ENCODE measurements at places on chromosomes 5 and 9.

DNA sequence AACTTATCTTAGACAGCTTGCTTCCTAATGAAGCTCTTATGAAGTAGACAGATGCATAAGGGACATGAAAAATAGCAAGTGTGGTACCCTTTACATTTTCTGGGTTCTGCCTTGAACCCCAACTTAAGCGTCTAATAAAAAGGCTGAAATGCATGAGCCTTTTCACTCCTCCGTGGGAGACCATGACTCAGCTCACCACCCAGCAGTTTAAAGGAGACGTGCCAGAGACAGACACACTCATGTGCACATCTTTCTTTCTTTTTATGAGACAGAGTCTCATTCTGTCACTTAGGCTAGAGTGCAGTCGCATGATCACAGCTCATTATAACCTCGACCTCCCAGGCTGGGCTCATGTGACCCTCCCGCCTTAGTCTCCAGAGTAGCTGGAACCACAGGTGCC, 22.3 kb downstream of the CTXN3 start:
- no peak for DNase-seq

DNA sequence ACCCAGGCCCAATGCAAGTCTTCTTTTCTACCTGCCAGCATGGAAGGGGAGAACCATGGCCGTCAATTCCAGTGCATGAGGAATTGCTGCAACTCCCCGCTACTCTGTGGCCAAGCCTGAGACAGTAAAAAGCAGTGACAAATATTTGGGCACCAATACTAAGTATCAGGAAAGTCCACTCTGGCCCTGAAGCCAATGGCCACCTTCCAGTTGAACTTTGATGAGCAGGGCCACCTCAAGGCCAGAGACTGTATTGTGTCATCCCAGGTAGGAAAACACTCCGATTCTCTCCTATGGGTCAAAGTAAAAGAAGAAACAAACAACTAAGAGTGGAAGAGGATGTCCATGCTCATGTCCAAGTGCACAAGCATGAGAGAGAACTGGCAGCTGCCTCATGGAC, 27.1 kb downstream of the RETREG1 start:
- DNase-seq: no peak

GRCh38 chr5:124843596-124843899, 97.1 kb upstream of the ZNF608 start:
- no peak for DNase-seq

GRCh38 chr5:117889596-117889995, 1098.8 kb downstream of the DTWD2 start:
- no peak for DNase-seq

DNA sequence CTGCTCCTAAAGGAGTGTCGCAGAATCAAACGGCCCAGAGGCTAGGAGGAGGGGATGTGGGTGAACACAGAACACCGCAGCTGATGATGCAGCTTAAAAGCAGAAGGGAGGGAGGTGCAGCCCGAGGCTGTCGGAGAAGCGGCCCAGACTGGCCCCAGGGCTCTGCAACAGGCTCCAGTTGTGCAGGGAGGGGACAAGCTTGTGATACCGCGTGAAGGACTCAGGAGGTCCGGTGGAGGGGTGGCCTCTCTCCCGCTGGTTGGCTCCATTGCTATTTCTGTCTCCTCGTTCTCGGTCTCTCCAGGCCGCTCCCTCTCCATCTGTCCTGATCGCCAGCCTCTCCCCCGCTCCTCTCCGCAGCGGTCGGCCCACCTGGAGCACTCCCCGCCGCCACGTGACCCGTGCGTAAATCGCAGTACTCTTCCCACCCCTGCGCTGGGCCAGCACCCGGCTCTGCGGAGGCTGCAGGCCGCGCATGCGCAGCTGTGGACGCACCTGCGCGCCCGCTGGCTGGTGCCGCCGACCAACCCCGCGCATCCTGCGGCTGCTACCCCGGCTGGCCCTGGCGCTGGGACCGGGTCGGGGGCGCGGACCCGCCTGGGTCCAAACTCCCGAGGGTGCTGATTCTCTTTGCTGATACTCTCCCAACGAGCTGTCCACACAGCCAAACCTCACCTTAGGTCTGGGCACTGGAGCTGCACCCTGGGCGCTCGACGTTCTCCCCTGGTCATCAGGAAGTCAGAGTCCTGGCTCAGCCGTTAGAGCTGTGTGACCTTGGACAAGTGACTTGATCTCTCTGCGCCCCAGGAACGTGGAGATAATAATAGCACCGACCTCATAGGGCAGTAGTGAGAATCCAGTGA, 3.7 kb upstream of the STXBP1 start:
- peak; percentile 39 for DNase-seq

DNA sequence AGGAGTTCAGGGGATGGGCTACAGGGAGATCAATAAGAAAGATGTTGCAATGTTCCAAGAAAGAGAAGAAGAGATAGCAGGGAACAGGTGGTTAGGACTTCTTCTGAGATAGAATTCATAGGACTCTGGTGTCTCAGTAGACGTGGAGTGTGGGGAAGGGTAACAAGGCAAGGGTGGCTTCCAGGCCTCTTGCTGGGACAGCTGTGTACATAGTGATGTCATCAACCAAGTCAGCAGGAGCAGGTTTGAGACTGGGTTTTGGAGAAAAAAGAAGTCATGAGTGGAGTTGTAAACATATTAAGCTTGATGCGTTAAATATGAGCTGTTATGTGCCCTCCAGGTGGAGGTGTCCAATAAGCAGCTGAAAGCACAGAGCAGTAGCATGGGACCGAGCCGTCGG, 211.8 kb upstream of the RASEF start:
- DNase-seq: no peak

- DNase-seq: no peak
Measured at GRCh38 chr9:76644647-76645250, 119.5 kb upstream of the PCA3 start.

- DNase-seq: no peak
Measured at GRCh38 chr9:79280691-79281090, 291.1 kb upstream of the TLE4 start.

- DNase-seq: no peak
Measured at GRCh38 chr9:96156171-96156974, 145.6 kb downstream of the HSD17B3 start.

DNA sequence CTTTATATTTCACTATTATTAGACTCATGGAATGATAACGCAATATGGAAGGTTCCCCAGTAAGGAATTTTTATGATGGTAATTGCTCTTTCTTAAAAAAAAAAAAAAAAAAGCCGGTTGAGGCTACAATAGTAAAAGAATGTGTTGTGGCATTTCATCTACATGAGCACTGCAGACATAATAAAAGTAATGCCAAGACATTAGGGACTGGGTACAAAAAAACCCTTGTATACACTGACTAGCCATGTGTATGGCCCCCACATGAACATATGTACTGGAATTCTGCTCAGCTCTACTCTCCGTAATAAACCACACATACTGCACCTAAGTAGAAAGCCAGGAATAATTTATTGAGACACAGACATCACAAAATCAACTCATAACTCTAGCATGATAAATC, 218.4 kb downstream of the ADAMTS6 start:
- peak; percentile 18 for DNase-seq

- no peak for DNase-seq
Measured at GRCh38 chr5:65817931-65818330, 95.9 kb downstream of the NLN start.

DNA sequence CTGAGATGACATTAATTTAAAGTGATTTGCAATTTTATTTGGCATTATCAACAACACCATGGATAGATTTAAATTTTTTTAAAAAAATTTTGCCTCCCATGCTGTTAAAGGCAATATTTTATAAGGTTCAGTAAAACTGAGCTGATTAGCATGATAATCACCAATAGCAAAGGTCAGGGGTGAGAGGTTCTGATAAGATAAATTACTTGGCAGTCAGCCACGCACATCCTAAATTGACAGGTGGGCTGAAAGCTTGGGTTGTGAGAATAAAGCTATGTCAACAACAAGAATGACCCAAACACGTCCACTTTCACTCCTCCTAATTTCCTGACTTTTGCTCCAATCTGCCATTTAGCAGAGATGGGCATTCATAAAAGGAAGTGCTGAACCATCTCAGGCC, 127.1 kb downstream of the LHFPL2 start:
- DNase-seq: no peak

- no peak for DNase-seq
Measured at GRCh38 chr5:36478646-36479317, 127.6 kb upstream of the SLC1A3 start.

GRCh38 chr5:97544240-97544639, 361.2 kb upstream of the RIOK2 start:
- DNase-seq: no peak

DNA sequence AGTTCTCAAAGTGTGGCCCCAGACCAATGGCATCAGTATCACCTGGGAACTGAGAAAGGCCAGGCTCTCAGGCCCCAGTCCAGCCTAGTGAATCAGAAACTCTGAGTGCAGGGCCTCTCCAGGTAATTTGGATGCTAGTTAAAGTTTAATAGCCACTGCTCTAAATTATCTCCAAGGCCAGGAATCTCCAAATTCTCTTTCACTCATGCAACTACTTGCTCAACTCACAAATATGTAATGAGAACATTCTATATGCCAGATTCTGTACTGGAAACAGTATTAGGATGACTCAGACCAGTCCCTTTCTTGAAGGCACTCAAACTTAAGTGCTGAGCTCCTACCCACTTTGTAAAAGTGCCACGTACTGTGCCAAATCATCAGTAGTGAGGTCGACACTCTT, 84.6 kb downstream of the PAPPA start:
- DNase-seq: no peak

GRCh38 chr9:116094846-116095245, 58.7 kb upstream of the PAPPA start:
- DNase-seq: no peak

- no peak for DNase-seq
Measured at GRCh38 chr5:132491368-132492364, 1.1 kb upstream of the IRF1 start.

DNA sequence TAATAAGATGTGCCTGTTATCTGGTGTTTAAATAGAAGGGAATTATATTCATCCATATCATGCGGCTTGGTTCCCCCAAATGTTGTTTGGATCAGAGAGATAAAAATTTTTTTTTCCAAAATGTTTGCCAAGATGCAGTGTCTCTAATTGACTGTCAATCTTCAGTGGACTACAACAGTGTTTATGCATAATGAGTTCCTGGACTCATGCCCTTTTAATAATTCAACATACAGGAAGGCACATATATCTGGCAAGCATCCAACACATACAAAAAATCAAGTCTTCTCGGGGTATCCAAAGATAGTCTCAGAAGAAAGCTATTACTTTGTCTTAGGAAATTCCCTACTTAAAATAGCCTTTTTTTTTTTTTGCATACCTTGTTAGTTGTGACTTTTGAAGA, 1534.7 kb downstream of the EFNA5 start:
- no peak for DNase-seq

GRCh38 chr9:75718677-75719076, 171.8 kb upstream of the PCSK5 start:
- no peak for DNase-seq

GRCh38 chr9:78620303-78620702, 323.4 kb downstream of the PSAT1 start:
- no peak for DNase-seq

- no peak for DNase-seq
Measured at GRCh38 chr9:78408388-78408787, 111.5 kb downstream of the PSAT1 start.

GRCh38 chr5:37837414-37838032, 2.3 kb downstream of the GDNF start:
- peak; percentile 83 for DNase-seq

DNA sequence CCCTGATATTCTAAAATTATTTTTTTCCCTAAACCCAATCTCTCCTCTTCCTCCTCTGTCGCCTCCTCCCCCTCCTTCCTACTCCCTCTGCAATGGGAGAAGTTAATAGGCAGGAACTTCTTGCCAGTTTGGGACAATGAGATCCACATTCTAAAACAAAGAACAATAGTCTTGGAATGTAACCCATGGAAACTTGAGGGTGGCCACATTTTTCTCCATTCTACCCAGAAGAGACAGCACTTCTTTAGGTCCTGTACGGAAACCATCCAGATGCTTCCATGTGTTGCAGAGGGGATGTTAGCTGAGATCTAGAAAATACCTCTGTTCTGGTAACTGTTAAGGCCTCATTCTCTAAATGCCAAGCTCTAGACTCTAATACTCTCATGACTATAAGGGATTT, 10.0 kb downstream of the SPARC start:
- no peak for DNase-seq

DNA sequence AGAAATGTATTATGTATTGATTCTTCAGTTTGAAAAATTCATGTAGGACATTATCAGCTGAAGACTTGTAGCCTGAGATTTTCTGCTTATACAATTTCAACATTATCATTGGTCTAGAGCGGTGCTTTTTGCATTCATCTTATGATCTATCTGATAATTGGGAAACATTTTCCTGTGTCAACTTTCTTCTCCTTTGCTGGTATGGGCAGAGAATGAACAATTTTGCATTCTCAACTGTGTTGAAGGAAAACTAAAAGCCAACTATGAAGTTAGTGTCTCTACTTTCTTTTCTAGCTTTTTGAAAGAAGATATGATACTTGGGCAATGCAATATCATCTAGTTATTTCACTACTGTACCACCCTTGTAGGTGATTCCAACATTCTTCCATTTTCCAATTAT, 10.3 kb downstream of the ZFR start:
- DNase-seq: no peak

GRCh38 chr9:130132746-130133145, 39.5 kb upstream of the NCS1 start:
- no peak for DNase-seq

DNA sequence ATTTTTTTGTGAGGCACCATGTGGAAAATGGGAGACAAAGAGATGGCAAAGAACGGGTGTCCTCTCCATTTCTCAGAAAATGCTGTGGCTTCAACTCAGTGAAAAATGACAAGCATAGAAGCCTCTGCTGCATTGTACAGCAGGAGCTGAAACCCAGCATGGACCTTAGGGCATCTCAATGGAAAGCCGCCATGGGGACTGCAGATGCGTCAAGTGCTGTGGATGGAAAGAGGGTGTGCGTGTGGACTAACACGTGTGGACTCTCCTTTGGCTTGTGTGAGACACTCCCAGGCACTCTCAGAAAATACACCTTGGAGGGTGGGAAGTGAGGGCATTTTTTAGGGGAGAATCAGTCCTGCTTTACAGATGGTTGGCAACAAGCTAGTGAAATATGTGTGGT, 2.2 kb upstream of the GLRX start:
- DNase-seq: no peak

GRCh38 chr9:135413461-135413860, 66.1 kb upstream of the PPP1R26 start:
- DNase-seq: no peak

DNA sequence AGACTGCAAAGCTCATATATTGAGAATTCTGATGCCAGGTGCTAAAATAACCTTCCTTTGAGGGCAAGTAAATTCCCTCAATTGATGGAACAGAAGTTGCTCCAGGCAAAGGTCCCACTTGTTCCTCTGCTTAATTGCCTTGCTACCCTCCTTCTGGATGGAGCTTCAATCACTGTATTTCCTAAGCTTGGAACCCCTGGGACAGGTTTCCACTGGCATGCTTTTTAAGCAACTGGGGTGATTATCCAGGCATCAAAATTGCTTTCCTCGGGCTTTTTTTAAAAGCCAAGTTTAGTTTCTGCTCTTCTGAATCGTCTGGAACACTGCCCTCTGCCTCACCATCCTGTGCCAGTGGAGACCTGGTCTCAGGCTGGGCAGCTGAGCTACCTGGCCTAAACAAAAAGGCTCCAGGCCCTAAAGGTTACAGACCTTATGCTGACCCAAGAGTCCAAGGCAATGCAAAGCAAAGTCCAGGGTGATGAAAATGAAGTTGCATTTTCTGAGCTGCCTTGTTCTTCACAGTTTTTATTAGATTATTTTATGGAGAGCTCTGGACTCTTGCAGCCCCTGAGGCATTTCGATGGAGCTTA, 167.9 kb upstream of the CD180 start:
- DNase-seq: no peak

- peak; percentile 55 for DNase-seq
Measured at GRCh38 chr5:160506006-160507004, 84.7 kb downstream of the PTTG1 start.

GRCh38 chr5:176881816-176882566, 17.2 kb downstream of the HK3 start:
- DNase-seq: no peak

Data from muscle of back (tissue), 13 donors.